ENCODE measurements at places on chromosomes 2 and 18.

GRCh38 chr18:58668897-58669296 is 2.4 kb upstream of the MALT1 start:
- no peak overlapping the region for H3K4me3 ChIP-seq
- no peaks in the 10 kb centered on the region for H3K27me3 ChIP-seq
- peaks cover 30% of the 10 kb centered on the region for H3K36me3 ChIP-seq

DNA sequence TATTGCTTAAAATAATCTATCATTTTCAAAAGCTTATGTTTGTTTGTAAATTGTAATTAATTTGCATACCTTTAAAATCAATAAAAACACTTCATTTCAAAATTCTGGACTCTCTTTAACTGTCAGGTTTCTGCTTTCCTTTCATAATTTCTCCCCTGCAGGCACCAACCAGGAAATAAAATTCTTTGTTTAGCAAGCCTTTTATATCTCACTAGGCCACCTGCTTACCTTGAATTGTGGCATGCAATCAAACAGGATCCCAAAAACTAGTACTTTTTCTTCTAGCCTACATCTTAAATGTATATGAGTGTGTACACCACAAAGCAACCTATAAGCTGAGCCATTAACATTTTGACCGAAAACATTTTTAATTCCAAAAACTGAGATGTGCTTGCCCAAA is 233.1 kb downstream of the NR4A2 start:
- no peak overlapping the region for H3K27ac ChIP-seq
- no peaks in the 10 kb centered on the region for H3K4me1 ChIP-seq
- no peak for DNase-seq
- H3K36me3 ChIP-seq: no peaks in the 10 kb centered on the region
- no peaks in the 10 kb centered on the region for H3K27me3 ChIP-seq

GRCh38 chr2:85716346-85716914 is 22.3 kb downstream of the GNLY start:
- no peaks in the 10 kb centered on the region for H3K36me3 ChIP-seq
- H3K4me1 ChIP-seq: peaks cover 34% of the 10 kb centered on the region
- no peak for DNase-seq
- no peak overlapping the region for H3K27ac ChIP-seq
- H3K27me3 ChIP-seq: peaks cover 47% of the 10 kb centered on the region

GRCh38 chr2:178844701-178845100 is 37.5 kb upstream of the TTN start:
- no peaks in the 10 kb centered on the region for H3K27me3 ChIP-seq
- no peak overlapping the region for H3K4me3 ChIP-seq
- H3K4me1 ChIP-seq: no peaks in the 10 kb centered on the region
- no peak overlapping the region for H3K27ac ChIP-seq
- H3K36me3 ChIP-seq: peaks cover 4% of the 10 kb centered on the region

GRCh38 chr2:232203166-232203891 is 175.2 kb upstream of the ALPP start:
- H3K4me1 ChIP-seq: no peaks in the 10 kb centered on the region
- no peaks in the 10 kb centered on the region for H3K27me3 ChIP-seq
- DNase-seq: no peak
- no peak overlapping the region for H3K4me3 ChIP-seq

DNA sequence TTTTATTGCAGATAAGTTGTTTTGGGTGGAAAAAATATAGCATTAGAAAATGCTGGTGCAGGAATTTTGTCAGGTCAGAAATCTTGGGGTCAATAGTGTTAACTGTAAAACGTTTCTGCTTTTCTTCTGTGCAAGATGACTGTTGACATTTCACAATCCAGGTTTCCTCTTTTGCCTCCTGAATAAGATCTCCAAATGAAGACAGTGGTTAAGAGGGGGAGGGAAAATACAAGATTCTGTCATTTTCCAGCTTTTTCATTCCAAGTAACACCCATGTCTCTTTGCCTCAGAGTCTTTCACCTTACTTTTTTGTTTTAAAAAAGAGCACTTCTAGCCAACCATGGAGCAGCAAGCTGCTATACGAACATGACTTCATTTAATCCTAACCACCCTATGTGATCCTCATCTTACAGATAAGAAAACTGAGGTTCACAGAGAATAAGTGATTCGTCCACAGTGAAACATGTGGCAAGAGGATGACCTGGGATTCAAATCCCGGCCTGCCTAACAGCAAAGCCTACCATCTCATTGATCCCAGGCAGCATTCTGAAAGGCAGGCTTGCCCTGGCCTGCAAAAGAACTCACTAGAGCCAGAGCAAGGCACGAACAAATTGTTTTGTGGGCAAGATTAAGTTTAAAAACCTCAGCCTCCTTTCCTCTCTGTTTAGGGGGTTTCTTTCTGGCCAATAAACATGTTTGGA is 3.0 kb downstream of the PLEK start:
- DNase-seq: no peak
- H3K4me3 ChIP-seq: no peak overlapping the region
- H3K27me3 ChIP-seq: peaks cover 34% of the 10 kb centered on the region

DNA sequence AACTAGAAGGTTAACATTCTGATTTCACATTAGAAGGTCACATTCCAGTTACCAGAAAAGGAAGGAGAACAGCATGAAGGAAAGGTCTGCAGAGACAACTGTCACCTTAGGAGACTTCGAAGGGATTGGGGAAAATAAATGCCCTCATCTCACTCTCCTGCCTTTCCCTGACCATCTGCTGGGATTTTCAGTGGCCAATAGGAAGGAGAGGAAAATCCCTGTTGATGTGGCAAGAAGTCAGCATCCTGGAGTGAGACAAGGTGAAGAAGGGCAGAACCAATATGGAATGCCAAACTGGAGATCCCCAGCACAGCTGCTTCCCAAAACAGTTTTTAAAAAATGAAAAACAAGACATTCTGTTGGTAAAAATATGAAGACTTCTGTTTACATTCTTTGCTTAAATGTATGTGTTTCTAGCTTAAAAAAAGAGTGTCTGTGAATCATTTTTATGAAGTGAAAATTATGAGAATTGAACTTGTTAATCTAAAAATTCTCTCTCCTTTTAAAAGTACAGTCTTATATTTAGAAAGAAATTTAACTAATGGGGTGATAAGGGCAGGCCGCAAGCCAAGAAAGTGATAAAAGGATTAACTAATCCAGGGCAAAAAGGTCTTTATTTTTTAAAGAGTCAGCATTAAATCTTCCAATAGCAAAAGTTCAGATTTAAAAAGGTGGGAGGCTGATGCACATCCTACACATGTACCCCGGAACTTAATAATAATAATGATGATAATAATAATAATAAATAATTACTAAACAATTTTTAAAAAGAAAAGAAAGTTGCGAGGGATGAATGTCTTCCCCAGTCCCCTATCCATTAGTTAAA is 160.6 kb upstream of the DOK6 start:
- no peaks in the 10 kb centered on the region for H3K27me3 ChIP-seq
- H3K27ac ChIP-seq: no peak overlapping the region
- no peaks in the 10 kb centered on the region for H3K36me3 ChIP-seq
- no peak overlapping the region for H3K4me3 ChIP-seq
- no peaks in the 10 kb centered on the region for H3K4me1 ChIP-seq
- no peak for DNase-seq

GRCh38 chr2:7430869-7431641 is 513.8 kb downstream of the RNF144A start:
- H3K27me3 ChIP-seq: peaks cover 12% of the 10 kb centered on the region
- H3K36me3 ChIP-seq: peaks cover 4% of the 10 kb centered on the region
- peak overlapping the region; percentile 91 for H3K27ac ChIP-seq
- peak overlapping the region; percentile 62 for H3K4me3 ChIP-seq
- peaks cover 49% of the 10 kb centered on the region for H3K4me1 ChIP-seq
- DNase-seq: peak; percentile 61

DNA sequence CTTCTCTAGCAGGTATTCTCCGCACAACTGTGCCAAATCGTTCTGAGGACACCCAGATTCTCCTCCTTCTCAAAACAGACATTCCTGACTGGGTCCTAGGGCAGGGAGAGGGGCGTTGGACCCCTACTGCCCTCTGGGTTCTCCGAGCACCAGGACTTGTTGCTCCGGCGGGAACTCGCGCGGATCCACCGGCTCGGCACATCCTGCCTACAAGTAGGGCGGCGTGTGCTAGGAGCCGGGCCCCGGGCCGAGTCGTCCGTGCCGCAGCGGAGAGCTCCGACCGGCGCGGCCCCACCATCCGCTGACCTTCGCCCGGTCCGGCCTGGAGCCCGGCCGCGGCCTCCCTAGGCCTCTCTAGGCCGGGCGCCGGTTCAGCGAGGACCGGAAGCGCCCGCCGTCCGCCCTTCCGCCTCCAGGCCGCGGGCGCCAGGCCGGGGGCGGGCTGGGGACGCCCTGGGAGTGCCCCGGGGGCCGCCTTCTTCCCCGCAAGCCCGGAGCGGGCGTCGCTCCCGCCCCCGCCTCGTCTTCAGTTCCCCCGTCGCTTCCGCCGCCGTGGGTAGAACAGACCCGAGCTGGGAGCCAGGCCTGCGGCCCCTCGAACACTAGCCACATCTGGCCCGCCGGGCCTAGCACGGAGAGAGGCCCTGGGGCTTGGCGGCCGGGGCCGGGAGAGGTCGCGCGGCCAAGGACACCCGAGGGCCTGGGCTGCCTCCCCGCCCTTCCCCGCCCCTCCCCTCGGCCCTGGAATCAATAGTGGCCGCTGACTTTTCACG is 7.6 kb upstream of the ONECUT2 start:
- no peak overlapping the region for H3K4me3 ChIP-seq
- no peak for DNase-seq
- H3K4me1 ChIP-seq: peaks cover 6% of the 10 kb centered on the region
- H3K27ac ChIP-seq: peak overlapping the region; percentile 24
- peaks cover 73% of the 10 kb centered on the region for H3K27me3 ChIP-seq

GRCh38 chr2:112149194-112149593 is 11.0 kb downstream of the FBLN7 start:
- no peaks in the 10 kb centered on the region for H3K36me3 ChIP-seq
- peaks cover 3% of the 10 kb centered on the region for H3K4me1 ChIP-seq
- H3K4me3 ChIP-seq: no peak overlapping the region
- H3K27ac ChIP-seq: no peak overlapping the region
- DNase-seq: no peak
- peaks cover 33% of the 10 kb centered on the region for H3K27me3 ChIP-seq

GRCh38 chr2:191500884-191501560 is 176.9 kb upstream of the NABP1 start:
- H3K36me3 ChIP-seq: no peaks in the 10 kb centered on the region
- peaks cover 10% of the 10 kb centered on the region for H3K27me3 ChIP-seq
- no peaks in the 10 kb centered on the region for H3K4me1 ChIP-seq
- no peak overlapping the region for H3K27ac ChIP-seq
- no peak for DNase-seq

DNA sequence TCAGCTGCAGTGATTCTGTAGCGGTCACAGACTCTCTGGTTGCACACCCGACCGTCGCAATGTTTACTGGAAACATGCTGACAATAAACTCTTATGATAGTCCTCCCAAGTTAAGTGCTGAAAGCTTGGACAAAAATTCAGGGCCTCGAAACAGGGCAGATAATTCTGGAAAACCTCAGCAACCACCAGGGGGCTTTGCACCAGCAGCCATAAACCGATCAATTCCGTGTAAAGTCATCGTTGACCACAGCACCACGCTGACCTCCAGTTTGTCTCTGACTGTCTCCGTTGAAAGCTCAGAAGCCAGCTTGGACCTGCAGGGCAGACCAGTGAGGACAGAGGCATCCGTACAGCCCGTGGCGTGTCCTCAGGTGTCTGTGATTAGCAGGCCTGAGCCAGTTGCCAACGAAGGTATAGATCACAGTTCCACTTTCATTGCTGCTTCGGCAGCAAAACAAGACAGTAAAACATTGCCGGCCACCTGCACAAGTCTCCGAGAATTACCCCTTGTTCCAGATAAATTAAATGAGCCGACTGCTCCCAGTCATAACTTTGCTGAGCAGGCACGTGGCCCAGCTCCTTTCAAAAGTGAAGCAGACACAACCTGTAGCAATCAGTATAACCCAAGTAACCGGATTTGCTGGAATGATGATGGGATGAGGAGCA is 166.1 kb downstream of the ASXL3 start:
- H3K27ac ChIP-seq: no peak overlapping the region
- no peak overlapping the region for H3K4me3 ChIP-seq
- DNase-seq: no peak
- H3K4me1 ChIP-seq: no peaks in the 10 kb centered on the region

DNA sequence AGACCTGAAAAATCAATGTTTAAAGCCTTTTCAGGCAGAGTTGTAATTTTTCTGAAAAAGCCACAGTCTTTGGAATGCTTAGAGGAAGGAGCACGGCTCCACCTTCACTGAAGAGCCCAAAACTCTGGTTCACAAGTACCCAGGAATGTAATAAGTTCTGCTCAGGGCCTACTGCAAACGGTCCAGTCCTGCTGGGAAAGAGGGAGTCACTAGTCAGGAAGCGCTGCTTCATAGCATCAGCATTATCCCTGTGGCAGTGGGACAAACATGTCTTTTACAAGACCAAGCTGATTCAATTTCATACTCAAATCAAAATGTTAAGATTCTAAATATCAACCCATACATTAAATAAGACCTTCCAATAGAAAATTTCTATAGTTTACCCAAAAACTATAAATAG is 152.9 kb upstream of the PGAP1 start:
- no peaks in the 10 kb centered on the region for H3K4me1 ChIP-seq
- H3K36me3 ChIP-seq: peaks cover 82% of the 10 kb centered on the region
- no peak overlapping the region for H3K4me3 ChIP-seq

GRCh38 chr2:171787333-171788072 is 100.2 kb downstream of the DYNC1I2 start:
- no peaks in the 10 kb centered on the region for H3K27me3 ChIP-seq
- H3K27ac ChIP-seq: no peak overlapping the region
- DNase-seq: no peak

- H3K36me3 ChIP-seq: no peaks in the 10 kb centered on the region
- DNase-seq: no peak
Measured at GRCh38 chr2:145184741-145185651, 665.1 kb upstream of the ZEB2 start.

- H3K36me3 ChIP-seq: no peaks in the 10 kb centered on the region
- H3K4me3 ChIP-seq: no peak overlapping the region
- H3K4me1 ChIP-seq: no peaks in the 10 kb centered on the region
- no peak overlapping the region for H3K27ac ChIP-seq
Measured at GRCh38 chr2:7278984-7279383, 361.8 kb downstream of the RNF144A start.

- no peak for DNase-seq
- H3K27ac ChIP-seq: no peak overlapping the region
- H3K27me3 ChIP-seq: no peaks in the 10 kb centered on the region
- no peak overlapping the region for H3K4me3 ChIP-seq
- no peaks in the 10 kb centered on the region for H3K4me1 ChIP-seq
Measured at GRCh38 chr18:519019-519879, 18.7 kb upstream of the COLEC12 start.

DNA sequence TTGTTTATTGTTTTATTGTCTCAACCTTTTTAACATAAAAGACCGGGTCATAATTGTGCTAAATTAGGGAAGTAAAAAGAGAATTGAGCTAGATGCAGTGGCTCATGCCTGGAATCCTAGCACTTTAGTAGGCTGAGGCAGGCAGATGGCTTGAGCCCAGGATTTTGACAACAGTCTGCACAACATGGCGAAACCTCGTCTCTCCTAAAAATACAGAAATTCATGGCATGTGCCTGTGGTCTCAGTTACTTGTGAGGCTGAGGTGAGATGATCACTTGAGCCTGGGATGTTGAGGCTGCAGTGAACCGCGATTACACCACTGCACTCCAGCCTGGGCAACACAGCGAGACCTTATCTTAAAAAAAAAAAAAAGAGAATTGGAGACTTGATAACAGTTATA is 104.2 kb upstream of the TTC27 start:
- no peak overlapping the region for H3K4me3 ChIP-seq
- no peaks in the 10 kb centered on the region for H3K27me3 ChIP-seq
- peak overlapping the region; percentile 11 for H3K27ac ChIP-seq
- DNase-seq: no peak
- H3K4me1 ChIP-seq: no peaks in the 10 kb centered on the region
- peaks cover 44% of the 10 kb centered on the region for H3K36me3 ChIP-seq

All from activated naive CD4-positive, alpha-beta T cell treated with anti-CD3 and anti-CD28 coated beads, Interleukin-2, amount 10 ng/mL, durations not matched to agents 7 days and 5 days (primary cell).